ENCODE measurements at places on chromosomes 13 and 19.

DNA sequence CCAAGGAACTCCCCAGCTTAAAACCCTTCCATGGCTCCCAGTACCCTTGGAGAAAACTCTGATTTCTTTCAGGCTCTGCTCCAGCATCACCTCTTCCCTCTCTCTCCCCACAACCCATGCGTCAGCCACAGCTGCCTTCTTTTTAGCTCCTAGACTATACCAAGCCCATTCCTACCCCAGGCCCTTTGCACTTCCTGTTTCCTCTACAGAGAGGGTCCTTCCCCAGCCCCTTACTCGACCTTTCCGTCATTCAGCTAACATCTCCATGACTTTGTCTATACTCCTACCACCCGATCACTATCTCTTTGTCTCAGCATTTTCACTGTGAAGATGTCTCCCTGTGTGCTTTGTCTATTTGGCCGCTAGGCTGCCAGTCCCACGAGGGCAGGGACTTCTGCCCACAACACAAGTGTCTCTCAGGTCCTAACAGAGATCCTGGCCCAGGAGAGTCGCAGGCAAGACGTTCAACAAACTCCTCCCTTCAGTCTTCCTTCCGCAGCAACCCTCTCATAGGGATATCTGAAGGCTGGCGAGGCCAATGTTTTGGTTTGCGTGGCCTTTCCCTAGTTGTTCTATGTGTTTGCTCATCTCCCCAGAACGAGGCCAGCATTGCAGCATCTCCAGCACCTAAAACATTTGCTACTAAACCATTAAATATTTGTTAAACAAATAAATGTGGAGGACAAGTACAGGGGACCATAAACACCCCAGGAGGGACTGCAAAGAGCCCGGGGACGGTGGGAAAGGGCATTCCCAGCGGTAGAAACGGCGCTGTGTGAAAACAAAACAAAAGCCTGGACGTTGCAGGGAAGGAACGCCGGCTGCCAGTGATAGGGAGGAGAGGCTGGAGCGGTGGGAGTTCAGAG lies 816 bp downstream of the CCNP start:
- DNase-seq: no peak

- no peak for DNase-seq
Measured at GRCh38 chr13:74986609-74987008, 495.4 kb downstream of the TBC1D4 start.

GRCh38 chr13:106036870-106037269 lies 498.6 kb downstream of the EFNB2 start:
- DNase-seq: no peak

DNA sequence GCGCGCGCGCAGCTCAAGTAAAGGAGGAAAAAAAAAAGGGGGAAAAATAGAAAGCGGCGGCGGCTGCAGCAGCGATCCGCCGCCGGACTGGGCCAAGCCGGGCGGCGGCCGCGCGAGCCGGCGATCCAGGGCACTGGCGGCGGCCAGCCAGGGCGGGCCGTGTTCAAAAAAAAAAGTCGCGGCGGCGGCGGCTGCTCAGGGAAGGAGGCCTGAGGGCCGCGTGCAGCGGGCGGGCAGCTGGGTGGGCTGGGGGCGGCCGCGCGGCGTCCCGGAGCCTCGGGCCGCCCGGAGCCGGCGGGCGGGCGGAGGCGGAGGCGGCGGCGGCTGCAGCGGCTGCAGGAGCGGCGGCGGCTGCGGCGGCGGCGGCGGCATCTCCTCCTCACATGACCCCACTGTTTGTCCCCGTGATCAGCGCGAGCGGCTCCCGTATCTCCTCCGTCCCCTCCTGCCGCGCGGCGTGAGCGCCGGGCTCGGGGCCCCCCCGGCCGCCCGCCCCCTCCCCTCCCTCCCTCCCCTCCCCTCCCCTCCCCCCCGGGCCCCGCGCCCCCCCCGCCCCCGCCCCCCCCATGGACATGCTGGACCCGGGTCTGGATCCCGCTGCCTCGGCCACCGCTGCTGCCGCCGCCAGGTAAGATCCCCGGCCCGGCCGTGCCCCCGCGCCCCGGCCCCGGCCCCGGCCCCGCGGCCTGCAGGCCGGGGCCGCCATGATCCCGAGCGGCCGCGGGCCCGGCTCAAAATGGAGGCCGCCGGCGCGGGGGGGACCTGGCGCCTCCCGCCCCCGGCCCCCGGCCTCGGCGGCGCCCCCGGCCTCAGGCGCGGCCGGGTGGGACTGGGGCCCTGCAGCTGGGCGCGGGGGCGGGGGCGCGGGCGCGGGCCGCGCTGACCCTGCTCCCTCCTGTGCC lies at the start of gene USF2:
TSS of gene USF2 (plus strand) at position 427 of the 902 bp plus-strand sequence. CDS start at position 567, 140 bp downstream.
- peak; percentile 72 for DNase-seq

DNA sequence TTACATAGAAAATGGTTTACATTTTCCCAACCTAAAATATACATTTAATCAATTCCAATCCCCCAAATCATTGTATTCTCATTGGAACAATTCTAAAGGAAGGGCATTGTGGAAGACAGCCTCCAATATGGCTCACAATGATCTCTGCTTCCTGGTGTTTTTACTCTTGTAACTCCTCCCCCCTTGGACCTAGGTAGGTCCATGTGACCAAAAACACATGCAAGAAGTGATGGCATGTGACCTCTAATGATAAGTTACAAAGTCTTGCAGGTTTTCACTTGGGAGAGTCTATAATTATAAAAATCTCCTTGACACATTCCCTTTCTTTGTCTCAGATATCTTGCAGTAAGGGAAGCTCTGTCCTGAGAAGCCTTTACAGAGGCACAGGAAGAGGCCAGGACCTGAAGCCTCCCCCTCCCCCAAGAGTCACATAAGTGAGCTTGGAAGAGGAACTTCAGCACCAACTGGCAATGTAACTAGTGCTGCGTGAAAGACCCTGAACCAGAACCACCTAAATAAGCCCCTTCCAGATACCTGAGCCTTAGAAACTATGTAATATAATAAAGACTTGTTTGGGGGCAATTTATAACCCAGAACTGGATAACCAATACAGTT lies 816.2 kb upstream of the ATXN8OS start:
- DNase-seq: no peak

- DNase-seq: no peak
Measured at GRCh38 chr13:113411216-113412023, 41.9 kb downstream of the ADPRHL1 start.

- no peak for DNase-seq
Measured at GRCh38 chr19:11131471-11131870, 24.1 kb downstream of the SPC24 start.

DNA sequence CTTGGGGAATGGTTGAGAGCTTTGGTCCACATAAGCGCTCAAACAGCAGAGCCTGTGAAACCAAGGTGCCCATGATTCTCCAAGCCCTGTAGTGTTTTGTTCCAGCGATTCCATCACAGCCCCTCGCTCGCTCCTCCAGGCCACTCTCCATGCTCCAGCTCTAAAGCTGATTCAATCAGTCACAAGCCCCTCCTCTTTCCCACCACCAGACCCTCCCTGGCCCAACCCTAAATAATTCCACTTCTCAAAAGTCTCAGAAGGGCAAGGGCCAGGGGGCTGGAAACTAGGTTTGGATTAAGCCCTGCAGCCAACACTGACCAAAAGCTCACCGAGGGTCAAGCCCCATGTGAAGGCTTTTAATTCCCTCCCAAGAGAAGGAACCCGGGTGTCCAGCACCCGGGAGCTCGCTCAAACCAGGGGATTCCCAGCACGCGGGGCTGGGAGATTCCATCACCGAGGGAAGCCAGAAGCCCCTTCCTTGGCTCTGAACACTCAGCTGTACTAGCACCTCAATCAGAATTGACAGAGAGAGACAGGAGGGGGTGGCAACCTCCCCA lies 1.5 kb downstream of the ZNF296 start:
- no peak for DNase-seq

GRCh38 chr19:5987077-5987818 lies 9.3 kb upstream of the RANBP3 start:
- peak; percentile 74 for DNase-seq

DNA sequence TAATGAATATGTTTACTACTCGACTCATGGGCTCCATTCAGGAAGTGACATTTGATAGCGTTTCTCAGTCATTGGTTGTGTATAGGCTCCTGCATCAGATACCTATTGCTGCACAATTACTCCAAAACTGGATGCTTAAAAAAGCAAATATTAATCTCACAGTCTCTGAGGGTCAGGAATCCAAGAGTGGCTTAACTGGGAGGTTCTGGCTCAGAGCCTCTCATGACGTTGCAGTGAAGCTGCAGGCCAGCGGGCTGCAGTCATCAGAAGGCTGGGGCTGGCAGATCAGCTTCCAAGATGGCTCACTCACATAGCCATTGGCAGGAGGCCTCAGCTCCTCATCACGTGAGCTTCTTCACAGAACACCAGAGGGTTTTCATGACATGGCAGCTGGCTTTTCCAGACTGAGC lies 525.1 kb upstream of the NBEA start:
- DNase-seq: no peak

DNA sequence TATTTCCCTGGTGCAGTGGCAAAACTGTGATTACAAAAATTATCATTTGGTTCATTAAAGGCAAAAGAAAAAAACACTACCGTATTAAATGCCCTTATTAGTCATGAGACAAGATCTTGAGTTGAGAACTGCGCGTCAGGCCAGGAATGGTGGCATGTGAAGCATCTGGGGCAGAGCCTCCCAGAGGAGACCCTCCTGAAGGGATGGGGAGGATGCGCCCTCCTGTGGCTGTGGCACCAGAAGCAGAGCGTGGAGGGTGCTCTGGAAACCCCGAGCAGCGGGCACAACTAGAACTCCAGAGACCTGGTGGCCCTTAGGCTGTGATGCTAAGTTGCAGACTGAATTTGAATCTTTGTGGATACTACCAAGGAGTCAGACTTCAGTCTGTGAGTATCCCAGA lies 11.5 kb downstream of the CUL4A start:
- DNase-seq: no peak

- no peak for DNase-seq
Measured at GRCh38 chr19:48695743-48696352, at the start of gene FUT2. TSS of gene FUT2 (plus strand) at chr19:48695971. CDS start at chr19:48702957, 6,986 bp downstream.

DNA sequence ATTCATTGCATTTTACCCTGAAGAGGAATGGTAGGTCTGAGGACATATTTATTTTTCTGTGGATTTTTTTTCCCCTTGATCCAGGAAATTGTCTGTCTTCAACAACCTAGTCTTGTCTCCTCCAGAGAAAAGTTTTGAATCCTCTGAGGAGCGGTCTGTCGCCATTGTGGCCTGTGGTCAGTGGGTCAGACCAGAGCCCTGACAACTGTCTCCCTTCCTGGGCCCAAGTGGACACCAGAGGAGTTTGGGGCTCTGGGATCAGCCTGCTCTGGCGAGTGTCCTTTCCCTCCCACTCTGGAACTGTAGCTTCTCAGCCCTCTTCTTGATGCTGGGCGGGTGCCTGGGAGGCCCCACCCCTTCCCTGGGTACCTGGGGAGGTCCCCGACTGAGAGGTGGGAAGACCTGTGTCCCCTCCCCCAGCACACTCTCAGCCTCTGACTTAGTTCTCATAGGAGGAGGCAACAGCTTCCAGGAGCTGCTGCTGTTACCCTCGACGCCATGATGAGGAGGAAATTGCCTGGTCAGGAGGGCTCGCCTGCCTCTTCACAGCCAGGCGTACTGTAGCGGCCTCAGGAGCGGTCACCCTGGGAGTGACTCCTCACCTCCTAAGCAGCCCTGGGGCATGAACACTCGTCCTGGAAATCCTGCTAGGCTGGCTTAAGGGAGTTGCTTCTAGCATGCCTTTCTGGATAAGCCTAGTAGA lies 110.3 kb downstream of the GGACT start:
- no peak for DNase-seq

GRCh38 chr19:4087787-4088679 lies 21.3 kb upstream of the ZBTB7A start:
- DNase-seq: no peak

DNA sequence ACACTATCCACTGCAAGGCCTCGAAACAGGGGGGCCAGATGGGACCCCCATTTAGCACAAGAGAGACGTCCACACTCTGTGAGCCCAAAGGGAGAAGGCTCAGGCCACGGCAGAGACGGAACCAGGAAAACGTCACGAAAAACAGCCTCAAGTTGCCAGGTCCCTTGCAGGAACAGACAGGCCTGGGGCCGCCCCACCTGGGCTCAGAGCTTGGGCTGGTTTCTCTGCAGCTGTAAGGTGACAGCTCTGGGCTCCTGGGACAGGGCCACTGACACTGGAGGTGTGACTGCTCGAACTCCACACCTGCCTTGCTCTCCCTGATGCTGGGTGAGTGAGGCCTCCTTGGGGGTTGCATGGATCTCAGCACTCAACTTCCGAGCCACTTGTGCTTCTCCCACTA lies 3.2 kb downstream of the ZNF787 start:
- no peak for DNase-seq

DNA sequence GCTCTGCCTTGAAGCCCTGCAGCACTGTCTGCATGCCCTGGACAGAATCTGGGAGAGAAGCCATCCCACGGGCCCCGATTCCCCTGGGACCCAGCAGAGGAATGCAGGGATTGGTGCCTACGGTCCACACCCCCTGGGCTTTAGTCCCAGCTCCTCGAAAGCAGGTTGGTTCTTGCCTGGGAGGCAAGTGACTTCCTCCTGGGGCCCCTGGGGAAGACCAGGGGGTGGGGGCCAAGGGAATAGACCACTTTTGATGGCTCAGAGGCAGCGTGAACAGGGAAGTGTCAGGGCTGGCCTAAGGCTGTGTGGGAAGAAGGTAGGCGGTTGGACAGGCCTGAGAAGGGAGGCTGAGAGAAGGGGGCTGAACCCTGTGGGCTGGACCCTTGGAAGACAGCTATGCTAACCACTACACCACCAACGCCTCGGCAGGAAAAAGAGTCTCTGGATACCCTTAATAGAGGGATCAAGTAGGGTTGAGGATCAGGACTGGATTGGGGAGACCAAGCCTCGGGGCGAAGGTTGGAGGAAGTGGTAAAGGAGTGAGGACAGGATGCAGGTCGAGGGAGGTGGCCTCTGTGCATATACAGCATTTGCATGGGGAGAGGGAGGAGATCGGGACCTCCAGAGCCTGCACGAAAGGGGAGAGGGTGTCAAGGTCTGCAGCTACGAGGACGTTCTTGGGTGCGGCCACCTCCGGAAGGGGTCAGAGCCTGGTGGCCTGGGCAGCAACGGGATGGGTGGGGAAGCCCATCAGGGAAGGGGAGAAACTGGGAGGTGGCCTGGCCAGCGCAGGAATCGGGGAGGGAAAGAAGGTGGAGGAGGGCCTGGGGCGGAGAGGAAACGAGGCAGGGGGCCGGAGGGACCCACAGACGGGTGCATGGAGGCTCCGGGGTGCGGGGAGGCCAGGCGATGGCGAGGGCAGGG lies 709 bp downstream of the DPP9 start:
- DNase-seq: no peak

DNA sequence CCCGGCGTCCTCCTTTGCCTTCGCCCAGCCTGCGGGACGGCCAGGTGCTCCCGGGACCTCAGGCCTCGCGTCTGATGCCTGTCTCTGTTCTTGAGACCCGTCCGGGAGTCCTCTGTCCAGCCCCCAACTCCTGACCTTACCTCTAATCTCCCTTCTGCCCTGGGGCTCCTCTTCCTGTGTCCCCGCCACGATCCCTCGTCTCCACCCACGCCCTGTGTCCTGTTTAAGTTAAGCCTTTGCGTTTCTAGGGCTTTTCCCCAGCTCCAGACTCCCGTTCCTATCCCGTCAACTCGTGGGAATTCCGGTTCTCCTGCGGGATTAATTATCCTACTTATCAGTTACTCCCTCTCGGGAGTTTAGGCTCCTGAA lies 686 bp downstream of the LENG8 start:
- DNase-seq: no peak

Data from activated CD4-positive, CD25-positive, alpha-beta regulatory T cell treated with anti-CD3 and anti-CD28 coated beads, Interleukin-2, amount 50 U/mL, for 72 hours (primary cell).